AG04449 (cell line): ENCODE measurements at places on chromosomes 1 and 21.

- no peak for DNase-seq
Measured at GRCh38 chr1:119569095-119569494, 62.1 kb downstream of the HSD3B1 start.

GRCh38 chr1:117037802-117038201, 22.3 kb upstream of the TTF2 start:
- no peak for DNase-seq

- DNase-seq: no peak
Measured at GRCh38 chr1:23908453-23909341, 4.5 kb downstream of the CNR2 start.

- no peak for DNase-seq
Measured at GRCh38 chr21:44408226-44408625, 47.1 kb upstream of the LRRC3 start.

GRCh38 chr21:34639882-34640788, 25.2 kb upstream of the RCAN1 start:
- no peak for DNase-seq

DNA sequence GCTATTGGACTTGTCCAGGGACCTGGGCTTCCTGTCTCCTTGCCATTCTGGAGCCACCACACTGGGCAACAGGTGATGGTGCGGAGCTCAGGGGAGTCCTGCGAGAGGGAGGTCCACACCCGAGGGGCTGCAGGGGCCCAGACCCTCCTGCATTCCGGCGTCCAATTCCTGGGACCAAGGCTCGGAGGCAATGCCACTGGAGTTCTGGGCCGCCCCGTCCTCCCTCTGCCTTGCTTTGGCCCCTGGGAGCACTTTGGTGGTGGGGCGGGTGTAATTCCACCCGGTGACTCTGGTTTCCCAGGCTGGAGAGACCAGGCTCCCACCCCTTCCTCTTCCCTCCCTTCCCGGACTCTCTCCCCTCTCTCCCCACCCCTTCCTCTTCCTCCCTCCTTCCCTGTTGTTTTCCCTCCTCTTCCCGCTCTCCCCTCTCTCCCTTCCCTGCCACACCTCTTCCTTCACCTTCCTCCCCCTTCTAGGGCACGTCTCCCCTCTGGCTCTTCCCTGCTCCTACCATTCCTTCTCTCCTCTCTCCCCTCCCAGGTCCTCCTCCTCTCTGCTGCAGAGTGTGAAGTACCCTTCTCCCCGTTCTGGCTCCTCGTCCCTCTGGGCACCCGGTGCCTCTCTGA, 2.0 kb downstream of the PRKCZ start:
- no peak for DNase-seq

- no peak for DNase-seq
Measured at GRCh38 chr1:164855716-164856329, 296.8 kb downstream of the PBX1 start.

DNA sequence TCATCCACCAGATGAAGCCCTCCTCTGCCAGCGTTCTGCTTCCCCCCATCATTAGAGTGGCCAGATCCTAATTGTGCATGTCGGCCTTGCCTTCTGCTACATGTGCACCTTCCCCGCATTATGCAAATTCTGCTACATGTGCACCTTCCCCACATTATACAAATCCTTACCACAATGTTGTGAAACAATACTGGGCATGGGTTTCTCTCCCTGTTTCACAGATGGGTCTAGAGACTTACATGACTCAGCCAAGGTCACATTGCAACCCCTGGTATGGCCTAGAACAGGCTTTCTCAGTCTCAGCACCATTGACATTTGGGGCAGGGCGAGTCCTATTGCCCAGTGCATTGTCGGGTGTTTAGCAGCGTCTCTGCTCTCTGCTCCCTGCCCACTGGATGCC, 1.0 kb upstream of the CELA2A start:
- DNase-seq: no peak

- DNase-seq: no peak
Measured at GRCh38 chr1:154859786-154860155, 10.3 kb downstream of the KCNN3 start.

DNA sequence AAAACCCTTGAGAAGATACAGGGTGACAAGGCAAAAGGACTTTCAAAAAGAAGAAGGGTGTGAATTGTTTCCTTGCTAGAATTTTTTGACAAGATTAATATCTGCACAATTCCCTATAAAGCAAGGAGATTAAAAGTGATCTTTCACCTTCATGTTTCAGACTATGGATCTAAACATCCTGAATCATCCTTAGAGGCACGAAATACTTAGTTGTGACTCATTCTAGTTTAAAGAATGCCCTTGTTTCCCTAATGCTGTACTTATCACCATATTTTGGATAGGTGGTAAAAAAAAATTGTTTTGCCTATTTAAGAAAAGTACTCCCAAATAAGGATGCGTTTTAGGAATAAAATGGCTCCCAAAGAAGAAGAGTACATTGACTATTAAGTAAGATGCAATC, 415.1 kb downstream of the LRRIQ3 start:
- DNase-seq: no peak

GRCh38 chr1:55468142-55468795, 253.1 kb upstream of the USP24 start:
- no peak for DNase-seq

DNA sequence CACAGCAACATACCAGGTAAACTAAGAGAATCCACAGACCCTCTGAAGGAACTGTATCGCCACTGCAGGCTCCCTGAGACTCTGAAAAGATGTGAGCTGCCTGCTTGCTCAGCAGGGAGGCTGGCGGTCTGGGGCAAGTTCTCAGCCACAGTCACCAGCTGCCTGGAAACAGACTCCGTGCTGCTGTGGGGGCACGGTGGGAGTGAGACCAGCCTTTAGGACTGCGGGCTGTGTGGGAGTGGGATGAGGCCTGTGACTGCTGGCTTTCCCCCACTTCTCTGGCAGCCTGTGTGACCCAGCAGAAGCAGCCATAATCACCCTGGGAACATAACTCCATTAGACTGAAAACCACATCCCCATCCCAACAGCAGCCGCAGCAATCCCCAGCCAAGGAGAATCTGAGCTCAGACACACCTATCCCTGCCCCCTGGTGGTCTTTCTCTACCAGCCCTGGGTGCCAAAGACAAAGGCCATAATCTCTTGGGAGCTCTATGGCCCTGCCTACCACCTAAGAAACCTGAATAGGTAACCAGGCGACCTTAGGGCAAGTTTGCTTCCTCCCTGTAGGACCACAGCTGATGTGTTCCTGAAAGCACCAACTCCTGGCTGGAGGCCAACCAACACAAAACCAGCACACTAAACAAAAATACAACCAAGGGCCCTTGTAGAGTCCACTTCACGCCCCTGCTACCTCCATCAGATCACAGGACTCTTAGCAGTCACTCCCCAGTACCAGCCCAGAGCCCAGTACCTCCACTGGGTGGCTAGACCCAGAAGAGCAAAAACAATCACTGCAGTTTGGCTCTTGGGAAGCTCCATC, 151.5 kb downstream of the SMYD3 start:
- no peak for DNase-seq

DNA sequence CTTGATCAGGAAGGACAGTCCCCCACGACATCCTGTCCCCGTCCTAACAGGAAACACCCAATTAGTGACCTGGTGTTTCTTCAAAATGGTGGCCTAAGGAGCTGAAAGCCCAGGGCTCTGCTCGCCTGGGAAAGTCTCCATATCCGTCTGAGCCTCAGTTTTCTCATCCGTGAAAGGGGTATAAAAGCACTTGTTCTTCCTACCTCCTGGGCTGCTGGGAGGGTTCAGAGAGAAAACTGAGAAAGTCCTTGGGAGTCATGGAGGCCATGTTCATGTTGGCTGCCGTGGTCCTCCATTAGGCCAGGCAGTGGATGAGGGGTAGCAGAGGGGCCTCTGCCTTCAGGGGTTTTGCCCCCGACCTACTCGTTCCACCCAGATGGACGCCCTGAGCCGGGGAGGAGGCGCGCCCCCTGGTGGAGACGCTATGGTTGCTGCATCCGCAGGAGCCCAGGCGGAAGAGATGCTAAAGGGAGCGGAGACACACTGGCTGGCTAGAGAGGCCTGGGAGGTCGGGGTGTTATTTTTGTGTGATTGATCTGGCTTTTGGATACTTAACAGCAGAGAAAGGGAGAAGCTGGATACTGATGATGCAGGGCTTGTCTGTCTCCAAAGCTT, 113.5 kb downstream of the PRDM2 start:
- DNase-seq: no peak

- no peak for DNase-seq
Measured at GRCh38 chr1:224447251-224447650, 12.7 kb upstream of the WDR26 start.

DNA sequence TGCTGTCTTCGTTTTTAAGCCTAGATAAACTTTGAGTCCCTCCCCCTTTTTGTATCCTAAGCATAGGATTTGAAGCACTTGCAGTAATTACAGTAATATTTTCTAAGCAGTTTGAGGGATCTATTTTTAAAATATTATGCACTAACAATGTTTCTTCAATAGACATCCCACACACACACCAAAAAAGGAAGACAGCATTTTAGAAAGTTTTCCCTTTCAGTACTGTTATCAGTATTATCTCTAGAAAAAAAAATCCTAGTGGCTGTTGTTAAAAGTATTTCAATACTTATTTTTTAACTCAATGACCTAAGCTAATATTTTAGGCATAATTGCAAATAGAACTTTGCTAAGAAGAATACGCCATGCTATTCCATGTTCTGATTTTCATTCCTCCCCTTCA, 15.1 kb downstream of the MCOLN3 start:
- DNase-seq: no peak

- no peak for DNase-seq
Measured at GRCh38 chr1:33014464-33015163, 22.1 kb downstream of the AK2 start.

DNA sequence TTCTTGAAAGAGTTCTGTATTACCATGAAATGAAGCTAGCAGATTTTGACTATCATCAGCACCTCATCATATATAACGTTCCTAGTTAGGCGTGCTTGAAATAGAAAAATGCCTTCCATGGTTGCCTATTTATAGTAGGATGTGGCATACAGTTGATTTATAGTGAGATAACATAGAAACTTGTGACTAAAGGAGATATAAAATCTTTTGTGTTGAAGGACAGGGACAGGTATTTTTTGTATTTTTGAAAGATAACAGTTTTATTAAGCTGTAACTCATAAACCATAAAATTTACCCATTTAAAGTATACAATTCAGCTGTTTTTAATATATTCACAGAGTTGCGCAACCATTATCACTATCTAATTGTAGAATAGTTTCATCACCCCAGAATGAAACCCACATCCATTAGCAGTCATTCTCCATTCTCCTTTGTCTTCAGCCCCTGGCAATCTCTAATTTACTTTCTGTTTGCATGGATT, 19.3 kb downstream of the SPEN start:
- DNase-seq: no peak

- DNase-seq: no peak
Measured at GRCh38 chr1:3488432-3488831, 34.0 kb downstream of the ARHGEF16 start.

DNA sequence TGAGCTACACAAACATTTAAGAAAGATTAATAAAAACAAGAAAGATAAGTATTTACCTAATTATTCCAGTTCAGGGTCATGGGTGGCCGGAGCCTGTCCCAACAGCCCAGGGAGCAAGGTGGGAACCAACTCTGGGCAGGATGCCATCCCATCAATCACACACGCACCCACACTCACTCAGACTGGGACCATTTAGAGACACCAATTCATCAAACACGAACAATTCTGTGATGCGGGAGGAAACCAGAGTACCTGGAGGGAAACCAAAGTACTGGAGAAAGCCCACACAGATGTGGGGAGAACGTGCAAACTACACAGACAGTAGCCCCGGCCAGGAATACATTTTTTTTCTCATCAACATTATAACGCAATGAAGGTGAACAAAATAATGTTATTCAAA, 16.2 kb downstream of the WASF2 start:
- DNase-seq: no peak

- DNase-seq: no peak
Measured at GRCh38 chr1:101440485-101440884, 203.7 kb downstream of the S1PR1 start.

- DNase-seq: no peak
Measured at GRCh38 chr21:15686506-15686905, 43.3 kb upstream of the USP25 start.

DNA sequence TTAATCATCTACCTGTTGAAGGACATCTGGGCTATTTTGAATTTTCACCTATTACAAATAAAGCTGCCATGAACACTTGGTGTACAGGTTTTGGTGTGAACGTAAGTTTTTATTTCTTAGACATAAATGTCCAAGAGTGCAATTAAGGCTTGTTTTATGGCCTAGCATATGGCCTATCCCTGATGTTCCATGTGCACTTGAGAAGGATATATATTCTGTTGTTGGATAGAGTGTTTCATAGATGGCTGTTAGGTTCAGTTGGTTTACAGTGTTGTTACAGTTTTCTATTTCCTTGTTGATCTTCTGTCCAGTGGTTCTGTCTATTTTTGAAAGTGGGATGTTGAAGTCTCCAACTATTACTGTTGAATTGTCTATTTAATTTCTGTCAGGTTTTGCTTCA, 61.2 kb upstream of the NFASC start:
- DNase-seq: no peak

- DNase-seq: no peak
Measured at GRCh38 chr1:77412820-77413530, 131.2 kb downstream of the AK5 start.

DNA sequence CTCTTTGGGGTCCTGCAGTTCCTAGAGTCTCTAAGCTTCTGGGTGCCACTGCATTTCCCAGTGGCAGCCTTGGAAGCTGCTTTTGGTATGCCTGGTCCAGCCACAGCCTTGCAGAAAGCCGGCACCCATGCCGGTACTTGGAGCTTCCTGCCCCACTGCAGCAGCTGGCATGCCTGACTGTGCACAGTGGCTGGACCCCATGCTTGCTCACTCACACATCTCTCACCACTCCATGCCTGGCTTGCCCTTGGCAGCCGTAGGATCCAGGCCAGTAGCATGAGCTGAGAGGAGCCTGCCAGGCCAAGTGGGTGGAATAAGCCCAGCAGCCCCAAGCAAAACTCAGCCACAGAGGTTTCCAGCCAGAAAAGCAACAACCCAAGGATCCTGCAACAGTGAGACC, 20.3 kb upstream of the FNBP1L start:
- no peak for DNase-seq

- DNase-seq: no peak
Measured at GRCh38 chr1:27990920-27991537, 31.3 kb downstream of the XKR8 start.

GRCh38 chr1:184941410-184941733, 32.9 kb downstream of the NIBAN1 start:
- DNase-seq: no peak

- no peak for DNase-seq
Measured at GRCh38 chr1:21783679-21784603, 992 bp upstream of the USP48 start.

DNA sequence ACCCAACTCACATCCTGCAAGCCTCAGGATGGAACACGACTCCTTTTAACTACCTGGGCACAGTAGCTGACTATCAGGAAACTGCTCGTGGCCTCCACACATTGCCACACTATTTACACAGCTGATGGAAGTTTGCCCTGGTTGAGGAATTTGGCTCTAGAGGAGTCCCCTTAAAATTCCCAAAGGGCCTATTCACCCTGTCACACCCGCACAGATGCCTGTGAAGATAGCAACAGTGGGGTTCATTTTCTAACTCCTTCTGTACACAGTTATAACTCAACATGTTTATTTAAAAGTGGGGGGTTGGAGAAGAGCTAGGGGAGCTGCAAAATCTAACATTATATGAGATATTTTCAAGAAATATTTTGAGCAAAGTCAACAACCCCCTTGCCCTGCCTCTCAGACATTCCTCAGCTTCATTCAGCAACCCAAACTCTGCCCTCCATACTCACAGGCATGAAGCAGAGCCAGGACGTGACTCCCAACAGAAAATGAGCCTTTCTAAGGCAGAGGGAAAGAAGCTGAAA, 35.8 kb upstream of the CCN1 start:
- no peak for DNase-seq

GRCh38 chr1:45018599-45019230, 6.7 kb downstream of the UROD start:
- no peak for DNase-seq
